ENCODE measurements at places on chromosomes 5 and 9. TPM values are rescaled to one million over a fixed set of nuclear protein-coding genes. Genes with fewer than 3 reads are reported as not detected.

DNA sequence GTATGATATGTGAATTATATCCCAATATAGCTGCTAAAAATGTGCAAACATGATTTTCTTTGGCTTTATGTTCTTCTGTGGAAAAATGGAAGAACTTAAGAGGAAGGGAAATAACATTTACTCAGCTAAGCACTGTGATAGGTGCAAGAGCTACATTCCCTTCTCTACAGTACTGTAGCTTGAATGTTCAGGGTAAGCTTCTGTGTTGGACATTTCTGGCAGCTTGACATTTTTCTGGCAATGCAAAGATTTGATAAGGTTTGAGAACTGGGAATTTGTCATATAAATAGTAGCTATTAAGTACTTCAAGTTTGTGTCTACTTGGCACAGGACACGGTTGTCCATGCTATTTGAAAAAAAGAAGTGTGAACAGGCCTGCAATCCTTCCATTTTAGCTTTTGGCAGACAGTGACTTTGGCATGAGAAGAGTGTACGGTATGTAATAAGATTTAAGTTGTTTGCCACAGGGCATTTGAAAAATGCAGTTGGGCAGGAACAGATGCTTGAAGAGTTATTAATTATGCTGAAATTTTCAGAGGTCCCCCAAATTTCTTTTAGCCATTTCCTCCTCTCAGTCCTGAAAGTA, 77.6 kb downstream of the KIF4B start:
- no peak for DNase-seq
- H3K27me3 ChIP-seq: no peaks in the 10 kb centered on the region
- H3K4me1 ChIP-seq: no peaks in the 10 kb centered on the region
- H3K36me3 ChIP-seq: no peaks in the 10 kb centered on the region

DNA sequence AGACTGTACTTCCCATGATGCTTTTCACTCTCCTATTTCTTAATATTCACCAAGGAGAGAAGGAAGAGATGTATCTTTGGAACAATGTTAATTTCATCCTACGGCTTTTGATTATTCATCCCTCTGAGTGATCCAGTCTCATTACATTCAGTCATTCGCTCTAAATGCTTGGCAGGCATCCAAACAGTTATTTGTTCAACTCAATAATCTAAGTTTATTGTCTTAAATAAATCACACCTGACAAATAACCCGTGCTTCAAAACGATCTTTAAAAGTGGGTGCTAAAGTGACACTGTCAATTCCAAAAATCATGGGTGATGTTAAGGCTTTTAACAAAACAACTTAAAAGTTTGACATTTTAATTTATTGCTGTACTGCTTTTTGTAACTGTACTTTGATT, 233.1 kb downstream of the RASEF start:
- DNase-seq: no peak
- no peak overlapping the region for H3K4me3 ChIP-seq
- no peaks in the 10 kb centered on the region for H3K4me1 ChIP-seq
- no peaks in the 10 kb centered on the region for H3K27me3 ChIP-seq
- no peak overlapping the region for H3K27ac ChIP-seq

- no peaks in the 10 kb centered on the region for H3K4me1 ChIP-seq
- H3K27ac ChIP-seq: no peak overlapping the region
- H3K36me3 ChIP-seq: no peaks in the 10 kb centered on the region
These were observed 524.5 kb downstream of the TMEM38B start for GRCh38 chr9:106218854-106219253.

The PDZD2 gene
- total RNA-seq: not detected

Data from B cell (primary cell).